ENCODE measurements at places on chromosomes 16 and 17.

GRCh38 chr16:59356709-59357108 is 622.6 kb upstream of the GOT2 start:
- DNase-seq: no peak

GRCh38 chr16:73171380-73171779 is 123.5 kb upstream of the ZFHX3 start:
- no peak for DNase-seq

DNA sequence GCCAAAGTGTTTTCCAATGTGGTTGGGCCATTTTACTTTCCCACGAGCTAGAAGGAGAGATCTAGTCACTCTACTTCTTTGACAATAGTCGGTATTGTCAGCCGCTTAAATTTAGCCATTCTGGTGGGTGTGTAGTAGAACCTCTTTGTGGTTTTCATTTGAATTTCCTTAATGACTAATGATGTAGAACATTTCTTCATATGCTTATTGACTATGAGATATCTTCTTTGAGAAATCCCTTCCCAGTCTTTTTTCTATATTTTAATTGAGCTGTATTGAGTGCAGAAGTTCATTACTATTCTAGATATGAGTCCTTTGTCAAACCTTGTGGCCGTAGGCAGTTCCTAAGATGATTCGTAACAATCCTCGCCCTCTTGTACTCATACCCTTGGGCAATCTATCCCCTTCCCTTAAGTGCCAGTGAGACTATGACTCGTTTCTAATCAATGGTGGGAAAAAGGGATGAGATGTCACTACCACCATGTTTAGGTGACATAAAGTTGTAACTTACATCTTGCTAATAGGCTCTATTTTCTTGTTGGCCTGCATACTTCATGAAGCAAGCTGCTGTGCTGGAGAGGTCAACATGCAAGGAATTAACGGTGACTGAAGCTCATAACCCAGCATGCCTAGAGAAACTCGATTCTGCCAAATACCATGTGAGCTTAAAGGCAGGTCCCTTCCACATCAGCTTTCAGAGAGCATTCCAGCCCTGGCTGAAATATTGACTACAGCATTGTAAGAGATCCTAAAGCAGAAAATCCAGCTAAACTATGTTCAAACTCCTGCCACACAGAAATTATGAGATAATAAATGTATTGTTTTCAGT is 817.9 kb upstream of the SOX9 start:
- DNase-seq: no peak

GRCh38 chr16:11624636-11625607 is 38.2 kb upstream of the LITAF start:
- no peak for DNase-seq

DNA sequence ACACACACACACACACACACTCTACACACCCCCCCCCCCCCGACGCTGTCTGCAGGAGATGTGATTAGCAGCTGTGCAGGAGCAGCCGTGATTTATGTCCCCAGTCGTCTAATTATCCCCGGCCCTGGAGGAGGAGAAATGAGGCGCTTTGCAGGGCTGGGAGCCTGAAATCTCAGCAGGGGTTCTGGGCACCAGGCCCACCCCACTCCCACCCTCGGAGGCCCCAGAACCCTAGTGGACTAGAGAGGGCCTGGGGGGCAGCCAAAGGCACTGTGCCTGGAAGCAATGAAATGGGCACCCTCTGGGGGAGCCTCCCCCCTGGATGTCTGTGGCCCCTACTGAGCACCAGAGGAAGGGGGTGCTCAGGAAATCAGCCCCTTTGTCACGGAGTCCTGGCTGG is 134.2 kb upstream of the CIBAR2 start:
- DNase-seq: no peak

Measured in RCC 7860 (cell line).